NT2/D1 (cell line): ENCODE measurements at places on chromosomes 4 and X.

- no peak for DNase-seq
Measured at GRCh38 chrX:15206306-15206705, 63.6 kb downstream of the ASB9 start.

- DNase-seq, result no peak
Measured at GRCh38 chrX:112785344-112785743, 55.3 kb downstream of the AMOT start.

DNA sequence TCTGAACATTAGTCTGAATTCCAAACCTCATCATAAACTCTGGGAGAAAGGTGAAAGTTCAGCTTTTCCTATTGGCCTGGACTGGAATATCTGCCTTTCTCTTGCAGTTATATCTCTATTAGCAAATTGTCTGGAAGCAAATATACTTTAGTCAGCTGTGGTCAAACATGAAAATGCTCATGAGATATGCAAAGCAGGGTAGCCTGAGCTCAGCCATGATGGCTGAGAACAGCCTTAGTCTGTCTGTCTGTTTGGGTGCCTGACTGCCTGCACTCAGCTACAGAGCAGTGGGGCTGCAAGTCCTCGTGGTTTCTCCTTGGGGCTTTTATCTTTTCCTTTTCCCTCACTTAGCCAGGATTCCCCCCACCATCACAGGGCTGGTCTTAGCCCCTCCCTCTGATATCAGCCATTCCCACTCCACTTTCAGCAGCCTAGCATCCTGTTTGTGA, 19.5 kb upstream of the PGRMC2 start:
- DNase-seq, result no peak

DNA sequence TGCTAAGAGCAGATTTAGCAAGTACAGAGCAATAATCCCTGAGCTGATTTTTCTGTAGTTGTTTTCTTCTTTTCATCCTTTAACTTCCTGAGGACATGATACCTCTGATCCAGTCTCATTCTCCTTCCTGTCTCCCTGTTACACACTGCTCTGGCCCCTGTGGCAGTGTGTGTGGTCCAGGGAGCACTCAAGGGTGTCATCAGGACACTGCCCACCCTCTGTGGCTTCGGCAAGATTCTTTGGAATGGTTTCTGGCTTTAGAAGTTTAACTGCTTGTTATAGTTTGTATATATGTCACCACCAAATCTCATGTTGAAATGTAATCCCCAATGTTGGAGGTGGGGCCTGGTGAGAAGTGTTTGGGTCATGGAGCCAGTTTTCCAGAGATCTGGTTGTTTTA, 637.3 kb downstream of the BCOR start:
- no peak for DNase-seq

DNA sequence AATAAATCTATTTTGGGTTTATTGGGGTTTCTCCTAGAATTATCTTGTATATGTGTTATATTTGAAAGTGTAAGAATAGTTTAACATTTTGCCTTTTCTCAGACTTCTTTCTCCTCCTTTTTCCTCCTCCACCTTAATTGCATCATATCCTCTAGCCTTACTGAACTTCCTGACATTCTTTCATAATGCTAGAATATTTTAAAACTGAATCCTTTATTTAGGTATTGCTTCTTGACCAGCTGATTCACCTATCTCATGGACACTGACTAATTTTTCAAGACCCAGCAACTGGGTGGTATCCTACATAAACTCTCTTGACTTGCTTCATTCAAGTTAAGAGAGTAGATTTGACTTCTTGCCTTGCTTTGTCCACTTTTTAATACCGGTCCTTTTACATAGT, 1508.9 kb downstream of the STIM2 start:
- DNase-seq, result no peak

GRCh38 chr4:12658146-12658545, 826.0 kb downstream of the RAB28 start:
- DNase-seq, result peak; percentile 8

- DNase-seq, result no peak
Measured at GRCh38 chr4:168662297-168662984, 165.6 kb downstream of the PALLD start.

DNA sequence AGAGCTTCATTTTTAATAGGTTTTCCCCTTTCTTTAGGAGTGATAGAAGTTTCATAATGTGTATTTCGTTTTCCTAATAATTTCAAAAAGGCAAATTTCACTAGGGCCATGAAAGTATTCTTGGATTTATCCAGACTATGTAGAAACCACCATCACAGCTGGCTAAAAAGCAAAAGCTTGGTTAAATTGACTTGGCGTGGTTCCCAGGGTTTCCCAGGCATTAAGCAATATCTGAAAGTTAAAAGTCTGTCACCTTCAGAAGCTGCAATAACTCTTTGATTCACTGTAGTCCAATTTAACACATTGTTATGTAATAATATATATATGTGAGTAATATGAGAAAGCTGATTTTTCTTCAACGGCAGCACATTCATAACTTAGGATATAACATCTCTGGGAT, 38.3 kb downstream of the NDNF start:
- DNase-seq, result no peak

GRCh38 chrX:71320126-71320525, 18.6 kb downstream of the ITGB1BP2 start:
- no peak for DNase-seq

GRCh38 chrX:10554612-10555270, 65.6 kb downstream of the MID1 start:
- DNase-seq, result no peak

DNA sequence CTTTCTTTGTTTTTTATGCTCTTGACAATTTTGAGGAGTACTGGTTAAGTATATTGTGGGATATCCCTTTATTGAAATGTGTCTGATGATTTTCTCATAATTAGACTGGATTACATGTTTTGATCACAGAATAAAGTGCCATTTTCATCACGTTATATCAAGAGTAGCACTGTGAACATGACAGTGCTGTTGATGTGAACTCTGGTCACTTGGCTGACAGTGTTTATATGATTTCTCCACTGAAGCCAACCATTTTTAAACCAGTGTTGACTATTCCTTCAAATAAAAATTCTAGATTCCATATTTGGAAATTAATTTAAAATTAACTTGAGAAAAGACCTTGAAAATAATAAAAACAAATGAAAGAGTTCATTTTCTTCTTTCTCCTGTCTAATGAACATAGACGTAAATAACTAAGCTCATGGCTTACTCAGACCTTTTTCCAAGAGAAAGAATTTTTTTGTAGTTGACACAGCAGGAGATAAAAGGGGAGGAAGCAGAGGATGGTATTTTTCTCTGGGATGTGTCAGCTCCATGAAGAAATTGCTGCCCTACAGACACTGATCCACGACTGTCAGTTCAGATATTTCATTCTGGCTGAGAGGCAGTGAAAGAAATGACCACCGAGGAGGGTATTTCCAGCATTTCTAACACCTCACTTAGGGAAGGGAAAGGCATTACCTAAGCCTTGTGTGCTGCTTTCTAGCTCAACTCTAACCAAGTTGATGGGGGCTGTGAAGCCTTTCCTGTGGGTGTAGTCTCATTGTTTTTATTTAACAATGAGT, 150.9 kb upstream of the ANK2 start:
- no peak for DNase-seq

DNA sequence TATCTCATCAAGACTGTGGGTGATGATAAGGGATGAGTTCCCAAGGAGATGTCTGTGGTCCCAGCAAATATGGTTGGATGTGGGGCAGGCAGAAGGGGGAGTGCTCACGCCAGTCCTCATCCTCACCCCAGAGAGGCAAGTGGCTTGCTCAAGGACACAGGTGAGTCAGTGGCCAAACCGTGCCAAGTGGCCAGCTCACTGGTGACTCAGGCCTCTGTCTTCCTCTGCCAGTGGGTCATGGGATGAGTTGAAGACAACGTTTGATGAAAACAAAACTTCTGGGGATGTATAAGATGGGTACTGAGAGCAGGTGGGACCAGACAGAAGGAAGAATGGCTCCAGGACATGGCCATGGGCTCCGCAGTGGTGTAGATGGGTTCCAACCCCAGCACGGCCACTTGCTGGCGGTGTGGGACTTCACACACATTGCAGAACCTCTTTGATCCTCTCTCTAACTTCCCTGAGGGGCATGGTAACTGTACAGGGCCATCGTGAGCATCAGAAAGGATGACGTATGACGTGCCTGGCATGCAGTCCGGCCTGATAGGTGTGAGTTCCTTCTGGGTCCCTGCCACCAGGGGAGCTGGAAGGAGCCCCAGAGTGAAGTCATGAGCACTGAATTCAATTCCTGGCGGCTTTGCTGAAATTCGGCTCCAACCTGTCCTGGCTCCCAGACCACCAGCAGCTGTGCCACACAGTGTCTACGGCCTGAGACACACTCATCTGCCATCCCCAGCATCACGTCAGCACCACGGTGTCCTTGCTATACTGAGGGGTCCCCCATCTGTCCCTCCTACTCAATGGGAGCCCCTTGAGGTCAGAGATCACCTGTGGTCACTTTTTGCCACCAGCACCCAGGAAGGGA, 41.3 kb upstream of the GPR78 start:
- no peak for DNase-seq

- DNase-seq, result no peak
Measured at GRCh38 chr4:158170691-158171561, 1.9 kb downstream of the GASK1B start.

- no peak for DNase-seq
Measured at GRCh38 chr4:24662542-24662941, 78.2 kb upstream of the DHX15 start.

DNA sequence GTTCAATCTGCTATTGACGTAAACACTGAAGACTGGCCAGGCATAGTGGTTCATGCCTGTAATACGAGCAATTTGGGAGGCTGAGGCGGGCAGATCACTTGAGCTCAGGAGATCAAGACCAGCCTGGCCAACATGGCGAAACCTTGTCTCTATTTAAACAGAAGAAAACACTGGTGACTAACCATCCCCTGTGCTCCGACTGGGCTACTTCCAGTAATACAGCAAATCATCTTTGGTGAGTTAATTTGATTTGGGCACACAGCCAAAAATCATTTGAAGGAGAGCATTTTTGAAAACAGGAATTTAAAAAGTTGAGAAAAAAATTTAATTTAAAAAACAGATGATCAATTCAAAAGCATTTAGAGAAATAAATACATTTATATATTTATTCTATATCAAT, 52.0 kb downstream of the SEC24D start:
- DNase-seq, result no peak

DNA sequence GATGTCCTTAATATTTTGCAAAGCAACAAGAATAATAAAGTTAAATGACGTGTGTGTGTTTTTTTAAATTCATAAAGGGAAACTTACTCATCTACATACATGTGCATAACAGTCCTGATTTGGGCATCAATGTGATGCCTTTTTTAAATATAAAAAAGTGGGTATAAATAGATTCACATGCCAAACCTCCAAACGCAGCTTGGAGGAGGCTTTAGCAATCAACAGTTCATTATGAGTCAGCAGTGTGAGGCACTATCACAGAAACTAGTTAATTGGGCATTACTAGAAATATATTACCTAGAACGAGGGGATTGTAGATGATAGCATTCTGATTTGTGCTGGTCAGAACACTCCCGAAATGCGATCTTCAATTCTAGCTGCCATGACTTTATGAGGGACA, 115.1 kb downstream of the HS6ST2 start:
- no peak for DNase-seq

- no peak for DNase-seq
Measured at GRCh38 chr4:156870131-156870530, 101.5 kb downstream of the PDGFC start.

- no peak for DNase-seq
Measured at GRCh38 chr4:185399466-185399865, 2.8 kb downstream of the ANKRD37 start.

DNA sequence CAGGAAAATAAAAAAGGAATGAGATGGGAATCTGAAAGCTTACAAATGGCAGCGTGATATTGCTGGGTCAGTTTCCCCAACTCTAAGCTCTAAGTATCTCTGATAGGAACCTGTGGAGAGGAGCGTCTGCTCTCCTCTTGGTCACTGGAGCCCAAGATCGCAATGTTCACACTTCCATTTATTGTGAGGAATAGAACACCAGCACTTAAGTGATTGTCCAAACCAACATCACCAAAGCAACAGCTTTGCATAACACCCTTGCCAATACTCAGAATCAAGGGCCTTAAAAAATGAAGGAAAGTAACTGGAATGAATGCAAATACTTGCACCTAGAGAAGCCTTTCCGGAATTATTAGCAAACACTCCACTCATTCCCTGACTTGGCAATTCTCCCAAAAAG, 46.8 kb upstream of the ATXN3L start:
- no peak for DNase-seq

GRCh38 chr4:126738527-126738923, 894.2 kb upstream of the INTU start:
- no peak for DNase-seq

GRCh38 chr4:19214591-19215186, 1037.0 kb upstream of the SLIT2 start:
- DNase-seq, result no peak

GRCh38 chrX:130304587-130305368, 34.9 kb upstream of the SLC25A14 start:
- DNase-seq, result no peak

GRCh38 chr4:140049849-140050637, 103.9 kb downstream of the MAML3 start:
- DNase-seq, result no peak

DNA sequence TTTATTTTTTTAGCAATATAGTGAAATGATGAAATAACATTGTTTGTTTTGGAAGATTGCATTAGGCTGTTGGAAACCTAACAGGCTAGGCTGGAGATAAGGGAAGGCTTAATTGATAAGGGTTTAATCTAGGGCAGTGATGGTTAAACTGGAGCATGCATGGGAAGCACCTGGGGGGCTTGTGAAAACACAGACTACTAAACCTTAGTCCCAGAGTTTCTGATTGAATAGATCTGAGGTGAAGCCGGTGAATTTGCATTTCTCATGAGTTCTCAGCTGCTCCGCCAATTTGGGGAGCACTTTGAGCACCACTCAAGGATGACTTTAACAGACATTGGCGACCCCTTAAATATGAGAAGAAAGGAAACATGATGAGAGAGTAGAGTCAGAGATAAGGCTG, 11.5 kb downstream of the STK26 start:
- no peak for DNase-seq

DNA sequence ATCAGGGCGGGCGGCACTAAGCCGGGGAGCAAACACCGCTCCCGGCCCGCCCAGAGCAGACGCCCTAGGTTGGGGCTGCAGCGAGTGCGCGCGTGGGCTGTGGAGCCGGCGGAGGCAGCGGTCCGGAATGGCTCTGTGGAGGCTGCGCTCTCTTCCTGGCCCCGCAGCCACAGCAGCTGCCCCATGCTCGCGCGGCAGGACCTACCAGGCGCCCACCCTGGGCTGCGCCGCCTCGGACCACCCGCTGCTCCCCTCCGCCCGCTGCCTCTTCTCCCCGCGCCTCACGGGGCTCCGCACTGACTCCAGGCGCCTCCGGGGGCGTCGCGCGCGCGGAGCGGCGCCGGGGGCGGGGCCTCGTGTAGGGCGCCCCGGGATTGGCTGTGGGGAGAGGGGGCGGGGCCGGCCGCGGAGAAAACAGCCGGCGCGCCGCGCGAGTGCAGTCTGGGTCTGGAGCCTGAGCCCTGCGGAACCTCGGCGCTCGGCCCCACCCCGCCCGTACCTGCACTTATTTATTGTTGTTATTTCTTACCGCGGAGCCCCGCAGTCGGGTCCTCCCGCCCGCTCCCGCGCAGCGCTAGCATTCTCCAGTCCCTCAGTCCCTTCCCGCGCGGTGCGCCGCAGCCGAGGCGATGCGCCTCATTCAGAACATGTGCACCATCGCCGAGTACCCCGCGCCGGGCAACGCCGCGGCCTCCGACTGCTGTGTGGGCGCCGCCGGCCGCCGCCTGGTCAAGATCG, at the start of gene RASL11B:
TSS of gene RASL11B (plus strand) at position 439 of the 738 bp plus-strand sequence. CDS start at position 630, 191 bp downstream.
- peak; percentile 65 for DNase-seq
